ENCODE measurements at places on chromosomes 7 and 10.

- peak; percentile 91 for DNase-seq
Observed at GRCh38 chr10:75099952-75100763, 11.3 kb upstream of the SAMD8 start.

- DNase-seq, result no peak
Observed at GRCh38 chr10:17644485-17644943, 563 bp downstream of the STAM start.

- no peak for DNase-seq
Observed at GRCh38 chr10:119500821-119501220, 41.7 kb downstream of the RGS10 start.

DNA sequence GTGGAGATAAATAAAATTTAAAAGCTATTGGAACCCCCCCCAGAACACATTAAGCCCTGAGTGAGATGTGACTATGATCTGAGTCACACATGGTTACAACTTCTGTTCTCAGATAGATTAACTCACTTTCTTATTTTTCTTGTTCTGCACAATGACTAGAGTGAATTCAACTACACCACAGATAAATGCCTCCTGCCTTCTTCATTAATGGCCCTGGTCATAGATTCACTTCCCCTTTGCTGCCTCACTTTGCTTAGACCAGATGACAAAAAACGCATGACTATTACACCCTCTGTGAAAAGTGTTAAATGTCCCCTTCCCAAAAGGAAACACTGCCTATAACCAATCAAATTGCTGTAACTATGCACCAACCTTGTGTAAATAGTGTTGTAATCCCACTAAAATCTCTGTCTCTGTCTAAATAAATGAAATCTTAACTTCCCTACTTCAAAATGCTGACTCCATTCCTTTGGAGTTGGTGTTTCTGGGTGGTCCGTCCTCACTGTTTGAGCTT, 49.4 kb downstream of the AKR1D1 start:
- DNase-seq, result no peak

- DNase-seq, result no peak
Observed at GRCh38 chr7:24829787-24830186, 72.5 kb upstream of the GSDME start.

DNA sequence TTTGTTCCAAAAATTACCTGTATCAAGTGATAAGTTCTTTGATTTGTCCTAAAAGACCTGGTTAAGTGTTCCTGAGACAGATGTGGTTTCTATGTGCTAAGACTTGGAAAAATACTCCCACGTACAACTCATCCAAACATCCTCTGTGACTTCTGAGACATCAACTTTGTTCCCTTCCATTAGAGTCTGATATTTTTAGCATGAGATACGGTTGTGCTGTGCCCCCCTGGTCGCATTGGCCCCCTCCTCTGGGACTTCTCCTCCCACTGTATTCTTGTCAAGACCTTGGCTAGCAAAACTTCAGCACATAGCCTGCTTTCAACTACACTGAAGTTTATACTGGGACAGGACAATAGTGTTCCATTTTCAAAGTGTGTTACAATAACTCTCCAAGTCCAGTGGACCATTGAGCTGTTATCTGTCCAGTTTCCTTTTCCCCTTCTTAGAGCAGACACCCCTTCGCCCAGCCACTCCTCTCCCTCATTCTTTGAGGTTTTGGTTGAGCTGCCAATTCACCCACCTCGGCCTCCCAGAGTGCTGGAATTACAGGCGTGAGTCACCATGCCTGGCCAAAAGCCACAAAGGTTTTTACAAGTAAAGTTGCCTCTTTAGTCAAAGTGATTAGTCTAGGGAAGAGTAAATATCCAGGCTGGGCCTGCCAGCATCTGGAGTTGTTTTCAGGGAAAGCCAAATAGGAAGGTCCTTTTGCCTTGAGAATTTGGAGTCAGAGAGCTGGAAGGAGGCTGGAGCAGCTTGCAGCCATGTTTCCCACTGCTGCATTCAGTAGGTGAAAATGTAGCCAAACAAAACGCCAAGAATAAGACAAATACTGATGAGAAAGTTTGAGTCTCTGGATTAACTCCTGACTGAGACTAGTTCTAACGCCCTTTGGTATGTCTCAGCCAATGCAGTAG, 17.8 kb upstream of the PDLIM1 start:
- no peak for DNase-seq

DNA sequence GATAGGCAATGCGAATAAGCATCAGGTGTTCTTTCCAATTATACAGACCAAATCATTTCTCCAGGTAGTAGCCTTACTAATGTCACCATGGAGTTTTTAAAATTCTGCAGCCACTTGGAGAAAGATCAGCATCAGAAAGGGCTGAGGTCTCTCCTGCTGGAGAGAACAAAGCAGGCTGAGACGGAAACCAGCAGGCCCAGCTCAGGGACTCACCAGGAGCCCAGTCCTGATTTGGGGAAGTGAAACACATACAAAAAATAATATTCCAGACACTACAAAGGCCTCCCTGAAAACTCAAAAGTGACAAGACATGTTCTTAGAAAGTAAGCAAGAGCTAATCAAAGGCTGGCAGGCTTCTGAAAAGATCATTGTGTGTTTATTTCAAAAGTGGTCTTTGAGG, 207.1 kb upstream of the GHITM start:
- no peak for DNase-seq

GRCh38 chr10:119073584-119073983, 7.0 kb downstream of the EIF3A start:
- DNase-seq, result no peak
